ENCODE measurements at places on chromosomes 3 and 15.

DNA sequence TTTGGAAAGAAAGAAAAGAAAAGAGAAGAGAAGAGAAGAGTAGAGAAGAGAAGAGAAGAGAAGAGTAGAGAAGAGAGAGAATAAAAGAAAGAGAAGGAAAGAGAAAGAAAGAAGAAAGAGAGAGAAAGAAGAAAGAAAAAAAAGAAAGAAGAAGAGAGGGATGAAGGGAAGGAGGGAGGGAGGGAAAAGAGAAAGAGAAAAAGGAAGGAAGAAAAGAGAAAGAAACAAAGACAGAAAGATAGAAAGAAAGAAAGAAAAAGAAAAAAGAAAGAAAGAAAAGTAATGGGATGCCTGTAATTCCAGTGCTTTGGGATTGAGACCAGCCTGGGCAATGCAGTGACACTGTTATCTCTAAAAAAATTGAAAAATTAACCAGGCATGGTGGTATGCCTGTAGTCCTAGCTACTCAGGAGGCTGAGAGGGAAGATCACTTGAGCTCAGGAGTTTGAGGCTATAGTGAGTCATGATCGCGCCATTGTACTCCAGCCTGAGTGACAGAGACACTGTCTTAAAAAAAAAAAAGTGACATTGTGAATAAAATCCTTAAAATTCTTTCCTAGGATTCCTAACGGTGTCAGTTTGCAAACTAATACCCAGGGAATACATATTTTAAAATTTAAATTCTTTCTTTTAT lies 1.7 kb downstream of the RASL12 start:
- no peak for DNase-seq

DNA sequence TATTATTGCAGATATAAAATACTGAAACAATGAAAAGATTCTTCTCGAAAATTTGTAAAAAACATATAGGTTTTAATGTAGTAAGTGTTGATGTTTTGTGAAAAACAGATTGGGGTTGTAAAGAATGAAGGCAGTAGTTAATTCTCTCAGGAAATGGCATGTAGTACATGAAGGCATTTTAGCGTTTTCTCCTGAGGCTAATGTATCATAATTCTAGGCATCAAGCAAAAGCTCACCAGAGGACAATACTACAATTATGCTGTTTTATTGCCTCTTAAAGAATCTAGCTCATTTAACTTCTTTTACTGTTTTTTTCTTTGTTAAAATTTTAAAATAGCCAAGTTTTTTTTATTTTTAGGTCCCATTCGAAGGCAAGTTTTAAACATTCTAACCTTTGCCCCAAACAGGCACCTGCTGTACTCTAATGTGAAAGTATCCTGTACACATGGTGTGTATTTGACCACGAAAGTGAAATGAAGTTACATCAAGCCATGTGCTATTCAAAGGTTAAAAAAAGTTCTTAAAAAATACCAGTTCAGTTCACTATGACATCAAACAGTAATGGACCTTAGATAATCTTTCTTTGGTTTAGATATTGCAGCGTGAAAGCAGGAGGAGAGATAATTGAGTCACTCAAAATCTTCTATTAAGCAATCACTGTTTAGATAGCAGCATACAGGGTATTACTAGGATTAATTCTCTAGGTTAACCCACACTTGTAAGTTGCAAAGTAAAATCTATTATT lies 163.6 kb downstream of the ECT2 start:
- no peak for DNase-seq

- DNase-seq: no peak
Observed at GRCh38 chr3:23830869-23831484, 25.2 kb downstream of the UBE2E1 start.

- DNase-seq: no peak
Observed at GRCh38 chr3:34256791-34257190, 458.4 kb downstream of the PDCD6IP start.

- DNase-seq: no peak
Observed at GRCh38 chr15:63907521-63907920, 73.8 kb upstream of the HERC1 start.

DNA sequence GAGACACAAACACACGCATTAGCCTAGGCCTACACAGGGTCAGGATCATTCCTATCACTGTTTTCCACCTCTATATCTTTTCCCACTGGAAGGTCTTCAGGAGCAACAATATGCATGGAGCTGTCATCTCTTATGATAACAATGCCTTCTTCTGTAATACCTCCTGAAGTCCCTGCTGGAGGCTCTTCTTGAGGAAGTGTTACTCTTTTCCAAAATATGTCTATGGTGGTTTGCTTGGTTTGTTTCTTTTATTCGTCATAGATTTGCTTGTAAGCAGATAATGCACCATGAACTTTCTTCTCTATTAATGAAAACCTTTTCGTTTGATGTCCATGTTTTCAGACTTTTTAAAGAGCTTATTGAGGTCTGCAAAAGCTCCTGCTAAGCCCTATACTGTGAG lies 109.3 kb downstream of the GMPS start:
- DNase-seq: no peak

GRCh38 chr3:133548090-133548489 lies 25.4 kb upstream of the CDV3 start:
- DNase-seq: no peak

DNA sequence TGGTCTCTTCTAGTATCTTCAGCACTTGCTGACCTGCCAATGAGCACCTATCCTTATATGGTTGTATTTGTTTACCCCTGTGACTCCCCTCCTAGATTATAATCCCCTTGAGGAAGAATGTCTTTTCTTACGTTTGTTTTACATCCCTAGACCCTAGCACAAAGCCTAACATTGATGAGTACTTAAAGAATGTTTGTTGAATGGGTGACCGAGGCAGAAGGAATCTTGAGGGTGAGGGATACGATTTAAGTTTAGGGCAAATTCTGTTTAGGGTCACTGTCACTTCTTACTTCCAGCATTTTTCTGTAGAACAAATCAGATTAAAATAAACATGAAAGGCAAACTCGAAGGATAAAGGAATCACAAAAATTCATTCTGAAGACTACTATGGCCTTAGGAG lies 80.9 kb upstream of the FAM98B start:
- DNase-seq: no peak

GRCh38 chr15:89857673-89858072 lies 36.1 kb downstream of the AP3S2 start:
- DNase-seq: no peak

- DNase-seq: no peak
Observed at GRCh38 chr3:167602041-167602440, 51.7 kb downstream of the WDR49 start.

GRCh38 chr3:60698117-60698516 lies 553.1 kb downstream of the FHIT start:
- DNase-seq: no peak

GRCh38 chr3:117822416-117822815 lies 1112.8 kb downstream of the TUSC7 start:
- no peak for DNase-seq

DNA sequence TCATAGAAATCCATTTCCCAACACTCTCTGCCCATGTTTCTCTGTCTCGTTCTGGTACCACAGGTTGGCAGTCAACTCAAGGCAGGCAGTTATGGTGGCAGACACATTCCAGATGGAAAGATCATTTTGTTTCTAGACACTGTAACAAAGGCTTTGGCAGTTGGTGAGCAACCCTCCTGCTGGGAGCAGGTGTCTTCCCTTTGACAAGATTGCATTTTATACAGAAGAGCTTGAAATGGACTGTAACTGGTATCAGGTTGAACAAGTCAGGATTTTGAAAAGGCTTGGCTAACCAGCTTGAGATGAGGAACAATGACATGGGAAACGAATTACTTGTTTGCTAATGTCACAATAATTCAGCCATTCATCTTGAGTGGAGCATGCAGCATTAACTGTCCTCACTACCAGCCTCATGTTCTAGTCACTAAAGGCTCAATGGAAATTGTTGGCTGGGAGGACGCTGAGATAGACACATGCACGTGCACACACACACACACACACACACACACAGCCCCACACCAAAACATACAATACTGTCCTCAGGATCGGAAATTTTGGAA lies 170.0 kb downstream of the SEMA6D start:
- no peak for DNase-seq

DNA sequence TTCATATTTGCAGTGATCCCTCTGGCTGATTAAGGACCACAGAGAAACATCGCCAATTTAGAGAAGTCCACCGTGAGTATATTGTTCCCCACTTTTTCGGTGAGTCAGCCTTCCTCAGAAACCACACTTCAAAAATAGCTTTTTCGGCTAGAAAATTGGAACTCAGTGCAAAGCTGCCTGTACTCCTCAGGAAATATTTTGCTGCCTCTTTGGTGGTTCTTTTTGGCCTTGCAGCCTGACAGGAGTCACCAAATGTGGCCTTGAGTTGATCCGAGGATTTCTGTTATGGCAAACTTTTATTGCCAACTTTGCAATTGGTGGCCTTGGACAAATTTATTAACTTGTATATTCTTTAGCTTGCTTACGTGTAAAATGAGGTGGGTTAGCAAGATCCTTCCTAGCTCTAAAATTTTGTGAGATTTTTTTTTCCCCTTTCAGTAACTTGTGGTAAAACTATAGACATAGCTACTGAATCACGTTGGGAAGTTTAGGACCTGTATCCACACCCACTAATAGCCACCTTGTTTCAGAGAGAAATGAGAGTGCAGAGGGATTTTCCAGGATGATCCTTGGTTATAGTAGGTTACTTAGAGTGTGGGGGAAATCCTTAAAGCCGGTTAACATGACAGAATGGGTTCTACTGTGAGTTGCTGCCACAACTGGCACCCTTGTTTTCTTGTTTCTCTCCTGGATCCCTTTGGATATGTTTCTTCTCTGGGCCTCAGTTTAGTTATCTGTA lies 9.9 kb downstream of the ARL6IP5 start:
- no peak for DNase-seq

GRCh38 chr15:51783967-51784366 lies 32.6 kb downstream of the TMOD2 start:
- DNase-seq: no peak

GRCh38 chr15:88395872-88396781 lies 71.1 kb downstream of the MRPL46 start:
- no peak for DNase-seq
